Muscle of back (tissue), 13 donors: ENCODE measurements at places on chromosomes 11 and 22. TPM values are rescaled to one million over a fixed set of nuclear protein-coding genes. Genes with fewer than 3 reads are reported as not detected.

Gene MRGPRE
- polyA plus RNA-seq = not detected

Gene EIF4ENIF1
- polyA plus RNA-seq = 22.1 TPM

Gene GNAZ
- polyA plus RNA-seq = 1.9 TPM

Gene SLN
- polyA plus RNA-seq = 2,445 TPM

Gene ANO9
- 0.28 TPM for polyA plus RNA-seq

Gene CDKN1C
- polyA plus RNA-seq = 169 TPM

Gene CD3D
- 16.5 TPM for polyA plus RNA-seq
